ENCODE measurements at places on chromosomes 11 and 22.

- no peak for DNase-seq
Measured at GRCh38 chr22:50460938-50461337, 13.9 kb downstream of the SBF1 start.

DNA sequence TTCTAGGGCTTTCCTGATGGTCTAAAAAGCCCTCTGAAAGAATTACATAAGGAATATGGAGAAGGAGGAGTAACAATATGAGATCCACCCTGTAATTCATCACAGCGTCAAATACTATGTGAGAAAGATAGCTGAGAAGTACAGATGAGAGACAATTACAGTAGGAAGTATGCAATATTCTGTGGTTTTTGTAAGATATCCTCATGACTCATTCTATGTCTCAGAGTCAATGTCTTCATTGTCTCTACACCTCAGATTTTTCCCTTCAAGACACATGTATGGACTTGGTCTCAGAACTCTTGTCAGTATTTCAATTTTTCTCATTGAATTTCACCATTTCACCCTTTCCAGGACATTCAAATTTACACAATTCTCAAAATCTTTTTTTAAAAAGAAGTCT, 343.3 kb upstream of the CTSC start:
- no peak for DNase-seq

DNA sequence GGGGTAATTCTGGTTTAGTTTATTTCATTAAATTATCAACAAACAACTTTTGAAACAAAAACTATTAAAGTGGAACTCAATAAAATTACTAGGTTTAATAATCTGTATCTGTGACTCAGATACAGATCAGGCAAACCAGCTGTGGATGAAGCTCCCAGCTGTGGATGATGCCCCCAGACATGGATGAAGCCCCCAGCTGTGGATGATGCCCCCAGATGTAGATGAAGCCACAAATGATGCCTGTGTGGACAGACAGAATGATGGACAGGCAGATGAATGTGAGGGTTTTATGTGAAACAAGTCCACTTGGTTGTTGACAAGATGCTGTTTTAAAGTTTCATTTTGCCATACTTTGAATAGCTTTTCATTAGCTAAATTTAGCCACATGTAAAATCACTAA, 5.8 kb upstream of the ZNF74 start:
- DNase-seq: no peak

GRCh38 chr11:74018331-74019005, 9.6 kb upstream of the UCP3 start:
- no peak for DNase-seq

- DNase-seq: no peak
Measured at GRCh38 chr11:128405714-128406662, 181.4 kb downstream of the ETS1 start.

DNA sequence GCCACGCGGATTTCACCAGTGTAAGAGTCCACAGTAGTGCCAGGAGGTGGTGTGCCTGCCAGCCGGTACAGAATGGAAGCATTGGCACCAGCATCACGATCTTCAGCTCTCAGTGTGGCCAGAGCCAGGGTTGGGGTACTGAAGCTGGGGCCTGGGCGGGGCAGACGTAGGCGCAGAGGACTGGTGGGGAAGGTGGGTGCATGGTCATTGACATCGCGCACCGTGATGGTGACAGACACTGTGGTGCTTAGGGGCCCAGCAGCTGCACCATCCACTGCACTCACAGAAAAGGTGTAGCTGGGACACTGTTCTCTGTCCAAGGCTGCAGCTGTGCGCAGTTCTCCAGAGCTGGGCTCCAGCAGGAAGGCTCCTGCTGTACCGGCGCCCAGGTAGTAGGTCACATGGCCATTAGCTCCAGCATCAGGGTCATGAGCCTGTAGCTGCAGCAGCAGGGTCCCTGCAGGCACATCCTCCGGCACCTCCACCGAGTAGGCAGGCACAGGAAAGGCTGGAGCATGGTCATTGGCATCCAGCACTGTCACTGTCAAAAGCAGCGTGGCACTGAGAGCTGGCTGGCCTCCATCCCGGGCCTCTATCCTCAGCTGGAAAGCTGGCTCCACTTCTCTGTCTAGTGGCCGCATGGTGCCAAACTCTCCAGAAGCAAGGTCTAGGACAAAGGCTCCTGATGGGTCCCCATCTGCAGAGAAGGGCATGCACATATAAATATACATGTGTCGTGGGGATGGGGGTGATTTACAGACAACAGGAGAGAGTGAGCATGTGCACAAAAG, 7.9 kb upstream of the TPP1 start:
- DNase-seq: no peak

DNA sequence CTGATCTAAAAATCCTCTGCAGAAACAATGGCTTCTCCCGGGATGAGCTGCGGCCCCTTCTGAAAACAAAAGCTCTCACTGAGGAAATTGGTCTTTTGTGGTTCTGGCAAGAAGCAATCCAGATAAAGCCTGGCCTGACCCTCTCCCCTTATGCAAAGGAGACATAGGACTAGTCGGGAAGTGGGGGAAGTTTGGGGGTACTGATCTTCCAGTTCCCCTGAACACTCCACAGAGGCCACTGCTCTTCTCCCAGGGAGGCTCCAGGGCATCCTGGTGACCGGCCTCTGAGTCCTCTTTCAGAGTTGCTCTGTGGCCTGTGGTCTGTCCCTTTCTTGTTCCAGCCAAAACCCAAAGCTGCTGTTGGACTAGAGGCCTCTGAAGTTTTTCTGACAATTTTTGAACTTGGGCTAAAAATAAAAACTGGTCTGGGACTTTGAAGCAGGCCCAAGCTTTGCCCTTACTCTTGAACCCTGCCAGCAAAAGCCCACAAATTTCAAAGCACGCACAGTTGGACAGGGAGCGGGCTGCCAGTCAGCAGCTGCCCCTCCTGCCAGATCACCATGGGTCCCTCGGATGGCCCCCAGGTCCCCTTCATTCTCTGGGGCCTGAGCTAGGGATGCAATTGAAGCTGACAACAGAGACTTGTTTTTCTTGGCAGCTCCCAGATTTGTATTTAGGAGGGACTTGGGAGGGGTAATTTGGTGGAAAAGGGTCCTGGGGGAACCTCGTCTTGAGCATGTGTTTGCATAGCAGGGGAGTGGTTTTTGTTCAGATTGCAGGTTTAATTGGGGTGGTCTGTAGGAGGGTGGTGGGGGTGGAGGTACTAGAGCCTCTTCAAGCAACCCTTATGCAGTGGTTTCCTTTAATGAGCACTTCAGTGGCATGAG, 381.6 kb upstream of the CADM1 start:
- DNase-seq: no peak

- DNase-seq: no peak
Measured at GRCh38 chr22:43036282-43036829, 21.4 kb upstream of the PACSIN2 start.

- DNase-seq: no peak
Measured at GRCh38 chr11:125955856-125956255, 10.0 kb downstream of the VSIG10L2 start.

DNA sequence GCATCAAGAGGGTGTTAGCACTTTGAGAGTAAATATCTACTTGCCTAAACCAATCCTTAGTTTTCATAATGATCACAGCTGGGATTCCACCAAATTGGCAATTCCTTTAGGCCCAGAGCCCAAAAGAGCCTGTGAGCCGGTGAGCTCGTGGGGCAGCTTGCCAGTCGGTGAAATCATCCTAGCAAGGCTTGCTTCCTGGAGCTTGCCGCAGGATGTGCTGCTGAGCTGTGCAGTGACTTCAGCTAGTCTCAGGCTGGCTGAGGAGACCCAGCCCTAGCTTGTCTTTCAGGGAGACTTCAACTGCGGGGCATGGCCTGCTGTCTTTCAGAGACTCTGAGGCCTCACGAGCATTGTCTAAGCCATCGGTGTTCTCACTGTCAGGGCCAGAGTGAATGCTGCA, 73.6 kb upstream of the SUSD2 start:
- no peak for DNase-seq

- no peak for DNase-seq
Measured at GRCh38 chr11:6488342-6488741, 7.0 kb downstream of the TIMM10B start.

DNA sequence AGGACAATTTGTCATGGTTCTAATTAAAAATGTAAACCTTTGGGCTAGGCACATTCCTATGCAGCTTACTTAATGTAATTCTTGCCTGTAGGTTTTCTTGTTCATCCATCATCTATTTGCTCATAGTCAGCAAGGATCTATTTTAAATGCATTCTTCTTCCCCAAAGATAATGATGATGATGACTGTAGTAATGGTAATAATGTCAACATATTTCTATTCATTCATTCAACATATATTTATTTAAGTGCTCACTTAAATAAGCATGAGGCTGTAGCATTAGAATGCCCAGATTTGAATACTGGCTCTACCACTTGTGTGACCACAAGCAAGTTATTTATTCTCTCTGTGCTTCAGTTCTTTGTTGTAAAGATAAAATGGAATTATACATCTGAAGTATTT, 169.6 kb upstream of the SYN3 start:
- DNase-seq: no peak

- DNase-seq: no peak
Measured at GRCh38 chr11:13885083-13885482, 77.4 kb upstream of the SPON1 start.

DNA sequence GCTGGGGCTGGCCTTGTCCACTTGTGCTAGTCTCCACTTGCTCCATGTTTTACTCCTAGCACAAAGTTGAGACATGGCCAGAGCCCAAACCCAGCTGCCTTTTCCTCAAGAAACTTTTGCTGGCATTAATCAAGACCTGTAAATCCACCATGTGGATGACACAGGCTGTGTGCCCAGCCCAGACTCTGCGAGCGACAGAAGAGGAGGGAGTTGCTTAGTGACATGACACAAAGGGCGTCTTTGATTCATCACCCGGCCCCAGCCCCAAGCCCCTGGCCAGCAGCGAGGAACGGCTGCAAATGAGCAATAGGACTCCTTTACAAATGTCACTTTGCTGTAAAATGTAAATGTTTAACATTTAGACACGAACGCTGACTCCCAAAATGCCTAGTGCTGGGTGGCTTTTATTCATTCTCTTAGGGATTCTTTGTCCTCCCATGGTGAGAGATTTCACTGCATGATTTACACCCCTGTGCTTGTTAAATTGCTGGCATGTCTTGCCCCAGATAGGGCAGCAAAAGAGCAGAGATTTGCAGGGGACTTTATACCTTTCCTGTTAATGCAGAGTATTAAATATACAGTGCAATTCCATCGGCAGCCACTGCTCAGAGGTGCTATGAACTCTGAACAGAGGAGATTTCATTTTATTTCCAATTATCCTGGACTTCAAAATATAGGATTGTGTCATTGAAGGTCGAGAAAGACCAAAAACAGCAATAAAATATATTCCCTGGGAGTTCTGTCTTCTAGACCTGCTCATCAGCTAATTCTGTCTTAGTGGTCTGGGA, 263.6 kb upstream of the NCAM1 start:
- DNase-seq: no peak

- DNase-seq: no peak
Measured at GRCh38 chr22:46884365-46884764, 121.9 kb downstream of the TBC1D22A start.

GRCh38 chr11:58394195-58394594, 12.5 kb downstream of the OR5B3 start:
- DNase-seq: no peak

DNA sequence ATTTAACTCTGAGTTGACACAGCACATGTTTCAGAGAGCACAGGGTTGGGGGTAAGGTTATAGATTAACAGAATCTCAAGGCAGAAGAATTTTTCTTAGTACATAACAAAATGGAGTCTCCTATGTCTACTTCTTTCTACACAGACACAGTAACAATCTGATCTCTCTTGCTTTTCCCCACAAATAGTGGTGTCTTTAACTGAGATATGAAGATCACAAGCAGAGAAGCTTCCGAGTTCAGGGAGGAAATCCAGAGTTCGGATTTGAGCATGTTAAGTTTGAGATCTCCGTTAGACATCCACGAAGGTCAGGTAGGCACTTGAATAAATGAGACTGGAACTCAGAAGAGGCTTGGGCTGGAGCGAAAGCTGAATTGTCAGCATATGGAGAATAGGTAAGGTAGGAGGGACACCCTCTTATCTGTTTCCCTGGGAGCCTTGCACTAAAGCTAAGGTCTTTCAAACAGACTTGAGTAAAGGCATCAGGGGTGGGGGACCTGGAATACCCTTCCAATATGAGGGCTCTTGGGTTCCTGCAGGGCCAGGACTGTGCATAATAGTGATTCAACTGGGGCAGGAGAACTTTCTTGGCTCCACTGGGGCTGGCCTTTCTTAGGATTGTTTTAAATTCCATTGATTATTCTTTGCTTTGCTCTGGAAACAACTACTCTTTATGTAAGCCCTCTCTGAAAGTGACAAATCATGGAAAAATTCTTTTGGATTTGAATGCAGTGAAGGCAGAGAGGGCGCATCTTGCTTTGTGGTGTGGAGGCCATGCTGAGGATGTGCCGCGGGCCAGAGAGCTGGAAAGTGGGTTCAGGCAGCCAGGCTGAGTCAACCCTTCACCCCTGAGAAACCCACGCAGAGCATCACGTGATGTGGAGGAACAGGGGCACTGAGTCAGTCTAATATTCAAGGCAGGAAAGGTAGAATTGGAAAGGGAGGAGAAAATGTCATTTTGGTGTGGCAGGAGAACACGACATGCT, 62.7 kb upstream of the AMPD3 start:
- DNase-seq: no peak

DNA sequence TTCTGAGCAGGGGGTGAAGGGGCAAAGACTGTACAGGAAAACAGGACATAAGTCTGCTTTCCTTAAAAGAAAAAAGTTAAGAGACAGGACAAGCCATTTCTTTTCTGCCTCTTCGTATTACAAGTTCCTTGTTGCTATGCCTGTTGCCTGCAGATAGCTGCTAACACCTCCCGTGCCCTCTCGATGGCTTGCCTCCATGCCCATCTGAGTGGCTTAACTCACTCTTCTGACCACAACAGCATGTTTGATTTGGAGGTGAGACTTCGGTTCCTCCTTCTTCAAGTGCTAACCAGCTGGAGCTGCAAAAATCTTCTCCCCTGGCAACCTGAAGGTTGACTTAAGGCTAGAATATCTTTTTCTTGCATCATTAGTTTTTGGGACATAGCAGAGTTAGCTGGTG, 103.1 kb downstream of the PRR5L start:
- DNase-seq: no peak

- DNase-seq: no peak
Measured at GRCh38 chr11:133896642-133897330, 51.5 kb upstream of the SPATA19 start.

DNA sequence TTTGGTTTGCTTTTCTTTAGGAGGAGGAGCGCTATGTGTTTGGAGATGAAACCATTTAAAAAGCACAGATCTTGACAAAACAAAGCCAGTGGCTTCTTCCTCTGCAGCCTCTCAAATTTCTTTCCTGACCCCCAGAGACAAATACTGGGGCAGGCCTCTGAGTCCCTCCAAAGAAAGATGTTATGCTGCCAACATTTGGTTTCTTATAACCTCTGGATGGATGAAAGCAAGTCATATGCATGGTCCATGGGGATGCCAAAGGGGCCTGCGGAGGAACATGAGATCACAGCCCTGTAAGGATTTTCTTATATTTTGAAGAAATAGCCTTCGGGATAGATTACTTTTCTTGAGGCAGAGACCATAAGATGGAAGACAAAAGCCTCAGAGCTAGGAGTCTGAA, 179.1 kb downstream of the TENM4 start:
- DNase-seq: no peak

DNA sequence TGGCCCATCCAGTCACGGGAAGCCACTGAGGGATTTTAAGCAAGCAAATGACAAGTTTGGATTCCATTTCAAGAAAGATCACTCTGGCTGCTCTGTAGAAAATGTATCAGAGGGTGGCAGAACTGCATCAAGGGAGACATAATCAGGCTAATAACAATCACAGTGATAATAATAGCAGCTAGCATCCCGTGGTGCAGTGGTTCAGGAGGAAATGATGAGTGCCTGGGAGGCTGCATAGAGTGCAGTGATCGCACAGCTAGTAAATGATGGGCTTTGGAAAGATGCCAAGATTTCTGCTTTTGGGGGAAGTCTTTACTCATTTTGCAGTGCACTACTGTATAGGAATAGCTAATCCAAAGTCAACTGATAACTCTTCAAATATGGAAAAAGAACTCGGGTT, 35.8 kb downstream of the TNRC6B start:
- no peak for DNase-seq

Data from NCI-H748 treated with DMSO at 0.1 percent for 48 hours (cell line).